Sigmoid colon (tissue), 7 donors: ENCODE measurements at places on chromosomes 3 and 15.

DNA sequence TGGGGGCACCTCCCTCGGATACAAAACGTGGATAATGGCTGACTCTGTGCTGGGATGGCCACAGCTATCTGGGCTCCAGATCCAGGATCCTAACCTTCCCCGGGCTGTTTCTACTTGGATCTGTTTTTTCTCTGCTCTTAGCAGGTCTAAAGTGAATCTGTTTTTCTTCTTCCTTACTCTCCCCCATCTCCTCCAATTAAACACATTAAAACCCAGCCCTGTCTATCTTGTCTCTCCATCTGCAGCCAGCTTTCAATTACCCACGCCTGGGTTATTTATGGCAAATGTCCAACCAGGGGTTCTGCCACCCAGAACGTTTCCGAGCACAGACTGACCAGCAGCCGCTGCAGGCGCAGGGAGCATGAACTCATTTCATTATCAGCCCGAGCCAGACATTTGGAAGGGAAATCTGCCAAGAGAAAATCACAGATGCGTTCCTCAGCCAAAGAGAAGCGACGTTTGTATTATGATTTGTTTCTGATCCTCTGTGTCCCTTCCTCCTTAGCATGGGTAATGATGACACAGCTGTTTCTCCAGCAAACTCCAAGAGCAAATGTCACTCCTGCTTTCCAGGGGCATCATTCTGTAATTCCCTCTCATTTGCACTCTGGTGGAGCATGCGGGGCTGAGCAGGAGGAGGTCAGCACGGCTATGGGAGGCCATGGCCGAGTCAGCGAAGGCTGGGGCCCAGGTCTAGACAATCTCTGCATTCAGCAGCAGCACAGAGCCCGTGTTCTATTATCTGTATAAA lies 42.0 kb downstream of the UMPS start:
- no peak for DNase-seq

DNA sequence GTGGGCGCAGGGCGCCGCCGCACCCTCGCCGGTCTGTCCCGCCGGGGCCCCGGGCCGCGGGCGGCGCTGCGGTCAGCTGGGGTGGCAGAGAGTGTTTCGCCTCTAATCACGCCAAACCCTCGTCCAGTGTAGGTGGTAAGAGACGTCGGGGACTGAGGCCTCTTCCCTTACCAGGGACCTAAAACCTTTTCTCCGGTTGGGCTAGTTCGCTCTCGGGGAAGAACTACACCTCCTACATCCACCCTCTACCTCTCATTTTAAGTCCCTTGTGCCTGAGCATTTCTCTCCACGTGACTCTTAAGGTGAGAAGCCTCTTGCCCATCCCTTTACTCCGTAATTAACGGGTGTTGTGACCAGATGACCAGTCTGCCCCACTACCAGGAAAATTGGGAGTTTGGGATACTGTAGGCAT lies 520 bp downstream of the TMEM42 start:
- DNase-seq = no peak

- DNase-seq = no peak
Observed at GRCh38 chr15:22895465-22896190, 57.2 kb downstream of the NIPA2 start.

- DNase-seq = no peak
Observed at GRCh38 chr3:31399271-31399670, 133.5 kb upstream of the STT3B start.

DNA sequence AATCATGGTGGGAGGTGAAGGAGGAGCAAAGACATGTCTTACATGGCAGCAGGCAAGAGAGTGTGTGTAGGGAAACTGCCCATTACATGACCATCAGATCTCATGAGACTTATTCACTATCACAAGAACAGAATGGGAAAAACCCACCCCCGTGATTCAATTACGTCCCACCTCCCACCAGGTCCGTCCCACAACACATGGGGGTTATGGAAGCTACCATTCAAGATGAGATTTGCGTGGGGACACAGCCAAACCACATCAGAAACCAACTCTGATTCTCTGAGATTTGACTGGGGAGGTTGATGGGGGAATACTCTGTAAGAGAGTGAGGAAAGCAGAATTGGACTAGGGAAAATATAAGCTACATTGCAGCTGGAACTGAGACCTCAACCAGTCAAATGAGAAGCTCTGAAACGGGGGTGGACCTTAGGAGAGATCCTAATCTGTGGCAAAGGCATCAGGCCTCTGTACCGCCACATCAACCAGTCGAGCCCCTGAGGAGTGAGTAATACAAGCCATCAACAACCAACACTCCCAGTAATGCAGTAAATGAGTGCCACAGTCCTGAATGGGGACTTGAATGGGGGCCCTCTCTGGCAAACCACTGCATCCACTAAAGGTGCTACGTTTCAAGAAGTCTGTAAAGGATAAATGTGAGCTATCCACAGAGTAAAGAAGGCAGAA lies 207.9 kb upstream of the GADL1 start:
- no peak for DNase-seq

GRCh38 chr3:50340448-50341329 lies at the start of gene RASSF1:
RASSF1 (minus strand) TSS chr3:50340836; CDS start chr3:50340805, 31 bp downstream.
- DNase-seq = peak; percentile 92

DNA sequence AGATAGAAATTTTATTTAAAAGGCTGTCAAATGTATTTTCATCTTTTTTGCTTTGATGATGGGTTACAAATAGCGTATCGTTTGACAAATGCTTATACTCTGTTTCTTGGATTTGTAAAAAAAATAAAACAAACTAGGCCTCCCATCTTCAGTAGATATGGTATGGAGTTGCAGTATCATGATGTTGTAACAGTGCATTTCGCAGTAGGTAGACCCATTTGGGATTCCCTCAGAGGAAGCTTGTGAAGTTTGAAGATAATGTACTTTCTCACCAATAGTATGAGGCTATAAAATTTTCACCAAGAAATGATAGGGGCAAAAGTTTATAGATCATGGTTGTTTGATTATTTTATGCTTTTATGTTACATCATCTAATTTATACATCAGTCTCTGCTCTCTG lies 10.8 kb downstream of the MBNL1 start:
- DNase-seq = no peak

- DNase-seq = no peak
Observed at GRCh38 chr3:135539351-135539750, 426.2 kb upstream of the PPP2R3A start.
